Activated naive CD8-positive, alpha-beta T cell treated with anti-CD3 and anti-CD28 coated beads for 36 hours (primary cell): ENCODE measurements at places on chromosomes 6 and 20. TPM values are rescaled to one million over a fixed set of nuclear protein-coding genes. Genes with fewer than 3 reads are reported as not detected.

DNAH8 gene
- total RNA-seq, result 0.08 TPM

FAM83B gene
- not detected for total RNA-seq

GRCh38 chr6:18511211-18511610, 124.1 kb downstream of the RNF144B start:
- H3K4me1 ChIP-seq, result peaks cover 13% of the 10 kb centered on the region
- no peak overlapping the region for H3K27ac ChIP-seq
- no peak for DNase-seq
- H3K36me3 ChIP-seq, result no peaks in the 10 kb centered on the region

DNA sequence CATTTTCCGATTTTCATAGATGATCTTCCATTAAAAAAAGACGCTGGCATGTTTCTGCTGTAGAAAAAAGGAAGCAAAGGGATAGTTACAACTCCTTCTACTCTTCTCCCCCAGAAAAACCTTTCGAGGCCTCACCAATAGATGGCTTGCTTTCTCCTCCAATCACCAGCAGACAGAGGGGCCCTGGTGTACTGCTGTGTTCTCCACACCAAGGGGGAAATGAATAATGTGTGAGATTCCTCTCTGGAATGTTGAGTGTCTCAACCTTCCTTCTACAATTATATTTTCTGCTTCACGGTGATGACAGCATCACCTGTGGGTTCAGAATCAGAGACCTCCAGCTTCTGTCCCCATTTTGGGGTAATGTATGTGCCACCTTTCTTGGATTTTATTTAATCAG, 185.7 kb upstream of the FLRT3 start:
- H3K36me3 ChIP-seq, result no peaks in the 10 kb centered on the region
- no peak for DNase-seq
- H3K27me3 ChIP-seq, result no peaks in the 10 kb centered on the region
- no peak overlapping the region for H3K27ac ChIP-seq
- no peaks in the 10 kb centered on the region for H3K4me1 ChIP-seq

- no peak overlapping the region for H3K4me3 ChIP-seq
- H3K27ac ChIP-seq, result no peak overlapping the region
- H3K27me3 ChIP-seq, result peaks cover 6% of the 10 kb centered on the region
These were observed 48.6 kb downstream of the SLC2A10 start for GRCh38 chr20:46757754-46758678.

GRCh38 chr6:111462770-111463391, 20.1 kb downstream of the REV3L start:
- peaks cover 36% of the 10 kb centered on the region for H3K36me3 ChIP-seq
- no peak overlapping the region for H3K27ac ChIP-seq
- DNase-seq, result no peak
- H3K27me3 ChIP-seq, result no peaks in the 10 kb centered on the region
- H3K4me3 ChIP-seq, result no peak overlapping the region

RBBP8NL gene
- total RNA-seq, result not detected
